ENCODE measurements at places on chromosomes 16 and 17. TPM values are rescaled to one million over a fixed set of nuclear protein-coding genes. Genes with fewer than 3 reads are reported as not detected.

DNA sequence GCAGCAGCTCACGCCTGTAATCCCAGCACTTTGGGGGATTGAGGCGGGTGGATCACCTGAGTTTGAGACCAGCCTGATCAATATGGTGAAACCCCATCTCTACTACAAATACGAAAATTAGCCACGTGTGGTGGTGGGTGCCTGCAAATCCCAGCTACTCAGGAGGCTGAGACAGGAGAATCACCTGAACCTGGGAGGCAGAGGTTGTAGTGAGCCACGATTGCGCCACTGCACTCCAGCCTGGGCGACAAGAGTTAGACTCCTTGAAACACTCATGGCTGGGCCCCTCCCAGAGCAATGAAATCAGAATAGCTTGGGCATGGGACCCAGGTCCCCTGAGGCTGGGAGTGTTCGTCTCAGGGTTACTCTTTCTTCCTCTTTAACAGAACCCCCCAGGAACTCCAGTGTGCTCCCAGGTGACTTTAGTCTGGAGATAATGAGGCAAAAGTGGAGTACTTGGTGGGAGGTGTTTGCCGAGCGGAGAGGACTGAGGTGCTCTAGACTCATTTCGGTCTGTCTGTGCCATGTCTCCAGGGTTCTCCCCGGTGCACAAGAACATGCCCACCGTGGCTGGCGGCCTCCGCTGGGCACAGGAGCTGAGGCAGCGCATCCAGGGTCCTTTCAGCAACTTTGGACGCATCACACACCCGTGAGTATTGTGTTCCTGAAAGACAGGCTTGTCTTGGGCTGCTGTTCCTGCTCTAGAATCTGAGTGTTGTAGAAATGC is 41.6 kb downstream of the DNAH9 start:
- DNase-seq: no peak

DNA sequence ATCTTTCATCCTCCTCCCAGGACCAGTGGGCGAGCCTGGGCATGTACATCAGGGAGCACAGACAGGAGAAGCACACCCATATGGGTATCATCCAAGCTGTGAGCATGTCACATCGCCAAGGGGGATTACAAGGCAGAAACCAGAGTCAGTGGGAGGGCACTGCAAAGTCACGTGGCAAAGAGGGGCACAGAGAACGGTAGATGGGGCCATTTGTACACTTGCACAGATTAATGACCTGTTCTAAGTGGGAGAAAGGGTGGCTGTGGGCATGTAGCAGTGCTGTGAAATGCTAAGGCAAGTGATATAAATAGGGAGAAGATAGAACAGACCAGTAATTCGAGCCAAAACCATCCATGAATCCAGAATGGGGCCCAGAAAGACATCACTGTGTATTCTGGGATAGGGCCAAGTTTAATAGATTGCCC is 265.0 kb downstream of the CPPED1 start:
- no peak for DNase-seq

GRCh38 chr17:64413513-64413912 is 22.9 kb upstream of the PECAM1 start:
- DNase-seq: no peak

DNA sequence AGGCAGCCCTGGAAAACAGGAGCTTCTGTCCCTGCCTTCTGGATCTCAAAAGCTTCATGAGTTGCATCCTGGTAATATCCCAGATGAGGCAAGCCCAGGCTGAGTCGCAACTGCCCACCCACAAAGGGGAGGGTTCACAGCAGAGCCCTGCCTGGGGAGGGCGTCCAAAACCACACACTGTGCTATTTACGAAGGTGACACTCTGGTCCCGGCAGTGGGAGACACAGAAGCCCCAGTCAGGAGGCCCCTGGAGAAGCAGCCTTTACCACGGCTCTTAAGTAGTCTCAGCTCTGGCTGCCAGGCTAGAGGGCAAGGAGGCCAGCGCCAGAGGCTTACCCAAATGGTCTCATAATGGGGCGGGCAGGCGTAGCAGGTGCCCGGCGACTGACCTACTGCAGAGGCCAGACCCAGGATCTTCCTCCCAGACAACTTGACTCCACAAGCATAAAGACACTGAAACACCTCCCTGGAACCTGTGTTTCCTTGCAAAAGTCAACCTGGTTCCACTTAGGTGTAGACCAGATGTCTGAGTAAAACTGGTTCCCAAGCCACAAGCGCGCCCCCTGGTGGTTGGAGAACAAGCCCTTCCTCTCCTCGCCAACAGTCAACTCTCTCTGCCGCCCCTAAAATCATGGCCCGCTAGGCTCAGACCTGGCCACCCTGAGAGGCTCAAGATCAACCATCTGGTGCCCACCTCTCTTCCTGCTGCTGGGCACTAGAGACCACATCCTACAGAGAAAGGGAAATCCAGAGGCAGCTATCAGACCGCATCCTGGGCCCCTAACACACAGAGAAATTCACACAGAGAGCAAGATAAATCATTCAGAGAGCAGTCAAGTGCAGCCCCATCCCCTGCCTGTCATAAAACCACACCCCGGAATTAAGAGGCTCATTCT is 5.2 kb downstream of the AXIN2 start:
- DNase-seq: no peak

Gene C17orf78
- total RNA-seq: not detected

Measured in frontal cortex (tissue), 4 donors.